Uterus (tissue), 4 donors: ENCODE measurements at places on chromosomes 7 and 10. TPM values are rescaled to one million over a fixed set of nuclear protein-coding genes. Genes with fewer than 3 reads are reported as not detected.
A peak's percentile ranks its signal among the peaks of the same experiment; 100 is the strongest.

GRCh38 chr10:78703593-78703992 is 365.2 kb upstream of the ZMIZ1 start:
- no peak for DNase-seq

- DNase-seq: no peak
These were observed 8.6 kb downstream of the CTBP2 start for GRCh38 chr10:125151553-125152449.

DNA sequence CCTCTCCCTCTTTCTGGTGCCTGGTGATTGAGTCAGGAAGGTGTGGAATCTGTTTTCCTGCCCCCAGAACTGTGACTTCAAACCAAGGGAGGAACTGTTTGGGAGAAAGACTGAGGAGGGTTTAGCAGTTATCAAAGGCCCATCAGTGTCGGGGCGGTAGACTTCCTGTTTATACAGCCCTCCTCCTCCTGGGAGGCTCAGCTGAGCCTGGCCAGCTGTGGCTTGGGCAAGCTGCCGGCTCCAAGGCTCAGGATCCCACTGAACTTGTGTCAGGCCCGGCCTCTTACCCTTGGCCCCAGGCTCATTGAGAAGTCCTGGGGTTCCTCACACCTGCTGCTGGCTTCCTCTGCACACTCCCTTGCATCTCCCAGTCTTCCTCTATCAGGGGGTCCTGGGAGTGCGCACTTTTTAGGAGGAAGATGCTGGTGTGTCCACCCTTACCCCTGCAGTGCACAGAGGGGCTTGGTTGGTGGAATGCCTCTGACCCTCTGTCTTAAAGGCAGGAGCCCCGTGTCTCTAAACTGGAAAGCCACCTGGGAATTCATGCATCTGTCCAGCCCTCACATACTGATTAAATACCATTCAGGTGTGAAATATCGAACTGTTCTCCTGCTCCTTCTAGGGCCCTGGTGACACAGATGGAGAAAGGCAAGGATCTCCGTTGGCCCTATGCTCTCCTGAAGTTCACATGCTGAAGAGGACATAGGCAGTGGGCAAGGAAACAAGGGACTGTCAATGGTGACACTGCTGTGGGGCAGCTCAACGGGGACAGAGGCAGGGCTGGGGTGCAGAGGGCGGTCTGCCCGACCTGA is 32.4 kb downstream of the CXCL12 start:
- DNase-seq: peak; percentile 63

GRCh38 chr10:67836488-67836887 is 1.5 kb downstream of the DNAJC12 start:
- no peak for DNase-seq

DNA sequence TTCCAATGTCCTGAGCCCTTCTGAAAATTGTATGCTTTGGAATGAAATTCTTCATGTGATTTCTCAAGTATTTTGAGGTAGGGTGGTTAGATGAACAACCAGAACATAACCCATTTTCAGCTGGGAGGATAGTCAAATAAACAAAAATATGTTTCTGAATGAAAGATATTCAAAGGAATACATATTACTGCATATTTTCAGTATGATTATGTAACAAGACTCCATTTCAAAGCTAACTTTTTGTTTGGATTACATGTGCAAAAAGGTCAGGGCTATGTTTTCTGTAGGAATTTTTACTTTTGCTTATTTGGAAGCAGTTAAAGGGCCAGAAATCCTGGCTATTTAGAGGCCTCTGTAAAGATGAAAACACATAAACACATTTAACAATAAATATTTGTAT is 27.7 kb downstream of the CDK6 start:
- DNase-seq: no peak

DNA sequence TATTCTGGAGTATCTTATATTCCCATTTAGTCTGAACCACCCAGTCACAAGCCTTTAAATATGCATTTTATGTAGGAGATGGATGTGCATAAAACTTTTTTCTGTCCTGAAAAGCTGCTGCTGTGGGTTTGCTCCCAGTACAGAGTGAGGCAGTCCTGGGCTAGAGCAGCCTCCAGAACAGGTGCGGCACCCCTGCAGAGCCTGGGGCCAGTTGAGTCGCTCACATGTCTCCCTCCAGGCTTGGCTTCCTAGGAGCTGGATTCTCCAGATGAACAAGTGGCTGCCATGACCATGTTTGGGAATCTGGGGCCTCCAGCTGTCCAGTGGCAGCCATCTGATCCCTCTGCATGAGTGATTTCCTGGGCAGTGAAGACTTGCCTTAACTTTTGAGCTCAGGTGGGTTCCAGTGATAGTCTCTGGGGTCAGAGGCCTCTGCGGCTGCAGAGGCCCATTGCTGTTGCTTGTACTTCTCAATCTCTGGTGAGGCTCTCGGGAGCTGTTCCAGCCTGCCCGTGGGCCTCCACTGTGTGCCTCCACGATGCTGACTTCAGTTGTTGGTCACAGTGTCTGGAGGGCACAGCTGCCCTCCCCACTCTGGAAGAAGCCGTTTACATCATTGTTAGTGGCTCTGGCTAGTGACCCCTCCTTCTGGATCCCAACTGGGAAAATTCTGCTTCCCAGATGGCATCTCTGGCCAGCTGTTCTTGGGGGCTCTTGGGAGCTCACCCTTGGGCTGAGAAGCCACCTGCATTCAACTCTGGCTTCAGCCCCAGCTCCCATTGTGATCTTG is 120.4 kb downstream of the EMX2 start:
- DNase-seq: no peak

DNA sequence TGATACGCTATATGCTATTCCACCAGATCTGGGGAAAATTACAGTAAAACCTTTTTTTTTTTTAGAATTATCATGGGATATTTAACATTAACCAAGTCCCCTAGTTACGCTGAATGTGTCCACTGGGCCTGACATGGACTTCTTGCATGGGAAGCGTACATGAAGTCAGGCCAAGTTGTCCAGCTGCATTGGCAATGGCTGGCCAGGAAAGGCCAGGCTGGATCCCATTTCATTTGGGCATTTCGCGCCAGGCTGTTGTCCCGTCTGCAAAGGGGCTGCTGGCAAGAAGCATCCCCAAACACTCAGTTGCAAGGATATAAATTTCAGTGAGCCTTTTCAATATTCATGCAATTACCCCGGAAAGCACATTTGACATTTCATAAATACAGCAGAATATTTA is 933.3 kb downstream of the GRID1 start:
- DNase-seq: no peak

DNA sequence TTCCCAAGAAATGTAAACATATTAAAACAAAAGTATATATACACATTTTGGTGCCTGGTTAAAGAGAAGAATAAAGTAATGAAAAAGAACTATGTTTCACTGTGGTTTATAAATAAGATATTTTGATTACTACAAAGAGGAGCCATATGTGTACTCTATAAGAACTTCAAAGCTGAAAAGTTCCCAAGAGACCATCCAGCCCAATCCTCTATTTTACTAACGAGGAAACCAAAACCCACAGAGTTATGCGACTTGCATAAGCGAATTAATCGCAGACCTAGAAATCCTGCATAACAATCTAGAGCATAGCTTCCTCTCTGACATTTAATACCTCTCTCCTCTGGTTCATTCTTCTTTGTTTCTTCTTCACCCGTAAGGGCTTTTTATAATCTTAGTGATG is 937.1 kb downstream of the CNTNAP2 start:
- no peak for DNase-seq

DNA sequence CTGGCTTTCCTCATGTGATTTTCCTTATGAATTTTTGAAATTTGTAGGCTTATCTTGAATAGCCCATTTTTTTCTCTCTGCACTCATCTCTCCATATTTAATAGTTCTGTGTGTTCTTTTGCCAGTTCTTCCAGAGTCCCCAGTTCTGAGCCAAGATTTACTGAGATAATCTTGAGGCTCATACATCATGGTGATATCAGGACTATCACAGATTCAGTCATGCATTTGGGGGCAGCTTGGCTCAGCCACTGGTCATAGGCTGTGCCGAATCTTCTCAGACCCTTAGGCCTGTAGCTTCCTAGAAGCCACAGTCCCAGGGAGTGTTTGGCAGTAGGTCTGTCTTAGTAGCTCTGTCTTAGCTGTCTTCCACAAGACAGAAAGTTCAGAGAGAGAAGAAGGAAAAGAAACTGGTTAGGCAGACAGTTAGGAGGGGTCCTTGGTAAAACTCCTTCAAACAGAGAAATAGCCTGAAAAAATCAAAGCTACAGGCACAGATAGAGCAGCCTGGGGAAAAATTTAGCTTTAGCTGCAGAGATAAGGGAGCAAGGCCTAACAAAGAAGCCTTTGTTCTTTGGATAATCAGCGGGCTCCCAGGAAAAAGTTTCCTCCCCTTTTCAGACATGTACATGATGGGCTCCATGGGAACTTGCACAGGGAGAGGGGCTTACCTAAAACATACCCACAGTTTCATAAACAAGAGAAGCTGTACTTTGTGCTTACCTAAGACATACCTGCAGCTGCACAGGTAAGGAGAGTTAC is 29.1 kb downstream of the FAS start:
- DNase-seq: no peak

DNA sequence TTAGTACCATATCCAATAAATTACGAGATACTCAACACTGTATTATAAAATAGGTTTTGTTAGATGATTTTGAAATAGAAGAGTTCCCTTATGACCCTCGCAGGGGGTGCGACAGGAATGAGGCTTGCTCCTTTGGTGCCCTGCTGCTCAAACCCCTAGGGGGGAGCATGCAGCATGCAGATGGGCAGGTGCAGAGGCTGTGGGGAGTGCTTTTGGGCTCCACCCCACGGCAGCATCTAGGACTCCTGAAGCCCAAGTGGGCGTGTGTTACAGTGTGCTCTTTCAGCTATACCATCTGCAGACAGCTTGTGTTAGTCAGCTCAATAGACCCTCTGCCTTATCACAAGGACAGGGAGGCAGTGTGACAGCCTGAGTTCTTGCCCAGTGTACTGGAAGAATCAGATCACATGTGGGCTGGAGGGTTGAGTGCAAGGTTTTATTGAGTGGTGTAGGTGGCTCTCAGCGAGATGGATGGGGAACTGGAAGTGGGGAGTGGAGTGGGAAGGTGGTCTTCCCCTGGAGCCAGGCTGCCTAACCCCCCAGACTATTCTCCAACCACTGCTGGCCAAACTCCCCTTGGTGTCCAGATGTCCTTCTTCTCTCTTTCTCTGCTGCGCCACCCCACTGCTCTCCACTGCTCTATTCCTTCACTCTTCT is 3.1 kb upstream of the MRC1 start:
- no peak for DNase-seq

The SLC13A1 gene
- total RNA-seq: not detected

The SSBP1 gene
- total RNA-seq: 58.2 TPM

The ASAH2 gene
- 1.6 TPM for total RNA-seq

The TAS2R4 gene
- total RNA-seq: 0.29 TPM

The ZPBP gene
- not detected for total RNA-seq
